ENCODE measurements at places on chromosomes 1 and 21.

DNA sequence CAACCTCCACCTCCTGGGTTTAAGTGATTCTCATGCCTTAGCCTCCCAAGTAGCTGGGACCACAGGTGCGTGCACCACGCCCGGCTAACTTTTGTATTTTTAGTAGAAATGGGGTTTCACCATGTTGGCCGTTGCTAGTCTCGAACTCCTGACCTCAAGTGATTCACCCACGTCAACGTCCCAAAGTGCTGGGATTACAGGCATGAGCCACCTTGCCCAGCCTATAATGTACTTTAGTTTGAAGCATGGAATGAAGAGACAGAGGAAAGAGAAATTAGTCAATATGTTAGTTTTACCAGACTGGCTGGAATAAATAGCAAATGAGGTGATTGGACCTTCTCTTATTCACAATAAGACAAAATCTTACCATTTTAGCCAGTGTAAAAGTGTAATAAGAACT is 89.0 kb downstream of the GTF2B start:
- DNase-seq: no peak

DNA sequence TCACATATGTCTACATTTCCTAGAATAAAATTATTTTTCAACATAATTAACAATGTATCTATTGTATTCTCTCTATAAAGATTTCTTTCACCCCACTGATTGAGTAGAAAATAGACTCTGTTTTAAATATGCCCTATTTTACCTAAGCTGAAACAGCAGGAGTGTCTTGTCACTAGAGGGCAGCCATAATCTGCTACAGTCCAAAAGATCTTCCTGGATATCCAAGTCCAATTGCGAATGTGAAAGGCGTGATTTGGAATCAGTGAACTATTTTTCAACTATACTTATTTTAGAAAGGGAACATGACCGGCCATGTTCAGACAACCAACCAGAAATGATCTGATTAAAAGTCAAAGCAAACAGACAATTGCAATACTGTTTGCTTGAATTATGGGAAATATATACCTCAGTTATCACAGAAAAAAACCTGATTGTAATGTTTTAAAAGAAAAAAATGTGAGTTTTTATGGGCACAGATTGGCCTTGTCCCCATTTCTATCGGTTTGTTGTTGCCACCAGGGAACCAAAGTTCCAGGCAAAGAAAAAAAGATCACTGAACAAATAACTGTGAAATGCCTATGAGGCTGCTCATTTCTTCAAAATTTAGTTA is 1211.0 kb upstream of the ADGRL4 start:
- no peak for DNase-seq

DNA sequence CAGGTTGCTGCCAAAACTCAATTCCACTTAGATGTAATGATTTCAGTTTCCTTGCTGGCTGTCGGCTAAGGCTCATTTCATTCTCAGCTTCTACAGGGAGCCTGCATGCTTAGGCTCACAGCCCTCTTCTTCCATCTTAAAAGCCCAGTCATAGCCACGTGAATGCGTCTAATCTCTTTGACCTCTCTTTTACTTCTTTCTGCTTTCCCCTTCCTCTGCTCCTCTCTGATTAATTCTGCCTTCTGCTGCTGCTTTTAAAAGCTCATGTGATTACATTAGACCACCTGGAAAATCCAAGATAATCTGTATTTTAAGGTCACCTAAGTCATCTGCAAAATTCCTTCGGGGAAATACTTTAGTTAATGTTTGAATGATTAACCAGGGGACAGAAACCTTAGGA is 812.8 kb upstream of the BRINP3 start:
- DNase-seq: no peak

DNA sequence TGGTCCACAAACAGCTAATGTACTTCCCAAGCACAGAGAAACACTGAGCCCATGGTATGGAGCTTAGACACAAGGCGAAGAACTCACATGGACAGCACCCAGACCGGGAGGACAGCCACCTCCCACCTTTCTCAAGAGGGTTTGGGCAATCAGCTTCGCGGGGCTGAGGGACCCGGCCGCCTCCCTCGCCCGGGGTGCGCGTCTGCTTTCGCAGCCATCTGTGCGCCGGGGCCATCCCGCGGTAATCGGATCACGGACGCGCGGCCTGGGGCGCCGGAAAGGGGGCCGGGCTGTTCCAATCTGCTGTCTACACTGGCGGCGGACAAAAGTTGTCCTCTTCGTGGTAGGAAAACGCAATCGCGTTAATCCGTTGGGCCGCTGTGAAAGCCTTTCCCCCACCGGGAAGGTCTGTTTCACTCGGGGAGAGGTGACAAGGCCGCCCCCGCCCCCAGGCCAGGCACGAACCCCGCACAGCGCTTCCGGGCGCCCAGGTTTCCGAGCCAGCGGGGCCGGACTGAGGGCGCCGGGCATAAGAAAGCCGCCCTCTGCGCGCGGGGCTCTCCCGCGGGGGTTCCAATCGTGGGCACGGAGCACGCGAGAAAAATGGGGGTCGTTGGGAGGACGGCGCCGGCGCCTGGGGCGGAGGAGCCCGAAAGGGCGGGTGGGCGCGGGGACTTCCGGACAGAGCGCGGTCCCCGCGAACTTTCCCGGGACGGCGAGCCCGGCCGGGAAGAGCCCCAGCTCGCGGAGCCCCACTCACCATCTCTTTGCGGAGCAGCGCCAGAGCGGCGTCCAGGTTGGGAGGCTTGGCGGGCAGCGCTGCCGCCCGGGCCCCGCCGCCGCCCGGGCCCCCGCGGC is 664 bp downstream of the FAM89A start:
- no peak for DNase-seq

Measured in substantia nigra (tissue), 51 donors.